ENCODE measurements at places on chromosomes 7 and 10.

DNA sequence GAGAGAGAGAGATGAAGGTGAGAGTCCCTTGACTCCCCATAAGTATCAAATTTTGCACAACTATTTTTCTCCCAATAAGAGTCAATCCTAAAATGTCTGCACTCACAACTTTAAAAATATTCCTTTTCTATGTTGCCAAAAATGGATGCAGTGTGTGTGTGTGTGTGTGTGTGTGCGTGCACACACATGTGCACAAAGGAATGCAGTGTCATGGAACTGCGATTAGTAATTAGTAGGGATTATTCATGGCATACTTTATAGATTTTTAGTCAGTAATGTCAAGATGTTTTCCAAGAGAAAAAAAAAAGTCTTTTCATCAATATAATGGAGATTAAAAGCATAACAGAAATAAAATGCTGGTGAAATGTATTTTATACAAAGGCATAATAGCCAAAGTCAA, 179.1 kb upstream of the LRRTM3 start:
- DNase-seq, result no peak

DNA sequence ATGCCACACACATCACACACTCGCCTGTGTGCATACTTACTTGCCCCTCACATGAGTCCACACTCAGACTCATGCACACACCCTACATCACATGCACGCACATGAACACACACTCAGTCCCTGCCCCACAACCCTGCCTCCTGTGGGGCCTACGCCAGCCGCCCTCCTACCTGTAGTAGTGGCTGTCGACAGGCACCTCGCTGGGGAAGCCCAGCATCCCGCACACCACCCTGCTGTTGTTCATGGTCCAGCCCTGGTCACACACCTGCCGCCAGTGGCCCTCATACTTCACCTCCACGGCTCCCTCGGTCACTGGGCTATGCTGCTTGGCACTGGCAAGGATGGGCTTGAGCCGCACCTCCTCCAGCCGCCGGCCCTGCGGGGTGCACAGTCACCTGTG, 7.2 kb downstream of the LOXL4 start:
- no peak for DNase-seq

DNA sequence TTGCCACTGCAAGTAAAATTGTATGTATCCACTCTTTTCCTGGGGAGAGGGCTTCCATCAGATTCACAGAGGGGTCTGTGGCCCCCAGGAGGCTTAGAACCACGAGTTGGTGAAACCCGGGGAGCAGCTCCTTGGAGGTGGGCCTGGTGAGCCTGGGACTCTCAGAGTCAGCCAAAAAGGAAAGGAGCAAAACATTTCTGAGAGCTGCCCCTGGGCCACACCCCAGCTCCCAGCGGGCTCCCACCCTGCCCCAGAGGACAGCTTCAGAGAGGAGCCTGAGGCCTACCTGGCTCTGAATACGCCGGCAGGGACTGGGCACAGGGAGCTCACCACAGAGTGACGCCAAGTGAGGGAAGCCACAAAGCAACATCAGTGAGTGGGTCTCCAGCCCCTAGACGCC, 56.9 kb downstream of the SH3PXD2A start:
- no peak for DNase-seq

- DNase-seq, result no peak
These were observed 952 bp upstream of the MAFK start for GRCh38 chr7:1529383-1530116.
